ENCODE measurements at places on chromosomes 2 and 18.
A peak's percentile ranks its signal among the peaks of the same experiment; 100 is the strongest.

GRCh38 chr18:11512096-11513025, 97.0 kb upstream of the SLC35G4 start:
- DNase-seq: no peak

DNA sequence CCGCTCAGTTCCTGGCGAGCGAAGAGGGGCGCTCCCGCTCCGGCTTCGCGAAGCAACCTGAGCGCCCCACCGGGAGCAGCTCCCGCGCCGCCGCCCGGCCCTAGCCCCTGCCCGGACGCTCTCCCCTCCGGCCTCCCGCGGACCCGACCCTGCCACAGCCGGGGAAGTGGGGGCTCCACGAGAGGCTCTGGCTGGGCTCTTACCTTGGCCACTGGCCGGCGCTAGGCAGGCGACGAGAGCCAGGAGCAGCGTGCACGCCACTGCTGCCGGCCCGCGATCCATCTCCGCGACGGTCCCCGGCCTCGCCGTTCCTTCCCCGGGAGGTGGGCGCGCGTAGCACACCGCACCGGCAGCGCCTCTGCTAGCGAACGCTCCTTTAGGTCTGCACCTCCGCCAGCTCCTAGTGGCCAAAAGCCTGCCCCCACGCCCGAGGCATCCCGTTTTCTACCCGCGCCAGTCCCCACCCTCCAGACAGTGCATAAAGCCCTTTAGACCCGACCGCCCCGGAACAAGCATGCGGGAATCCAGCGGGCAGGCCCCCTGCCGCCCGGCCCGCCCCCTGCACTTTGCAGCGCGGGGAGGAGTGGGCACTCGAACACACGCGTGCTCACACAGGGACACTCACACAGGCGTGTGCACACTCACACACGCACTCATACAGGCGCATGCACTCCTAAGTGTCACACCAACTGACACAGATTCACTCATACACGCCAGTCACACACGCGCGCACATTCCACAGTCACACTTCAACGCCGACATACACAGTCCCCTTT, at the start of gene LRP2:
LRP2 (minus strand) TSS at position 417 of the 776 bp plus-strand sequence; CDS start at position 282, 135 bp downstream.
- peak; percentile 74 for DNase-seq

DNA sequence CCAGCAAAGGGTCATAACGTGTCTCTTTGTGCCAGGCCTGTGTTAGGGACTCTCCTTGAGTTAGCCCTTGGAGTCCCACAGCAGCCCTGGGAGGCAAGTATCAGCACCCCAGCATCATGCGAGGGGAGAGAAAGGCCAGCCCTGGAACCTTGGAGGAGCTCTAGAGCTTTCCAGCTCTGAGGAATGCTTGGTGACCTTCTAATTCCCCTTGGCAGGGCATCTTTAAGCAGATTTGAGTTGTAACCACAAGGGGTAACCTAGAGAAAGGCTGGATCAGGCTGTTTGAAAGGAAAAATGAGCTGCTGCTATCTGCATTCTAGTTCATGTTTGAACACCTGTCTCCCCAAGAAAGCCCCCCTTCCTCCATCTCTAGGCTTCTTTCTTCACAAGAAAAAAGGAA, 23.8 kb upstream of the ODC1 start:
- DNase-seq: no peak

- no peak for DNase-seq
Measured at GRCh38 chr18:21454725-21455124, 145.8 kb downstream of the ESCO1 start.

GRCh38 chr2:220096406-220096805, 469.0 kb downstream of the SLC4A3 start:
- DNase-seq: no peak

All from right kidney (tissue), 9 donors.